NCI-H1092 (cell line): ENCODE measurements at places on chromosomes 12 and 14.

GRCh38 chr12:5442251-5443006 is 10.5 kb downstream of the NTF3 start:
- DNase-seq = peak; percentile 30

- no peak for DNase-seq
These were observed 6.3 kb upstream of the EVL start for GRCh38 chr14:100058777-100059437.

GRCh38 chr14:78319887-78320635 is 149.9 kb downstream of the NRXN3 start:
- peak; percentile 92 for DNase-seq

GRCh38 chr12:46208370-46208769 is 60.5 kb downstream of the SLC38A1 start:
- DNase-seq = no peak

- peak; percentile 37 for DNase-seq
These were observed 24.7 kb upstream of the HDAC7 start for GRCh38 chr12:47844264-47845019.

DNA sequence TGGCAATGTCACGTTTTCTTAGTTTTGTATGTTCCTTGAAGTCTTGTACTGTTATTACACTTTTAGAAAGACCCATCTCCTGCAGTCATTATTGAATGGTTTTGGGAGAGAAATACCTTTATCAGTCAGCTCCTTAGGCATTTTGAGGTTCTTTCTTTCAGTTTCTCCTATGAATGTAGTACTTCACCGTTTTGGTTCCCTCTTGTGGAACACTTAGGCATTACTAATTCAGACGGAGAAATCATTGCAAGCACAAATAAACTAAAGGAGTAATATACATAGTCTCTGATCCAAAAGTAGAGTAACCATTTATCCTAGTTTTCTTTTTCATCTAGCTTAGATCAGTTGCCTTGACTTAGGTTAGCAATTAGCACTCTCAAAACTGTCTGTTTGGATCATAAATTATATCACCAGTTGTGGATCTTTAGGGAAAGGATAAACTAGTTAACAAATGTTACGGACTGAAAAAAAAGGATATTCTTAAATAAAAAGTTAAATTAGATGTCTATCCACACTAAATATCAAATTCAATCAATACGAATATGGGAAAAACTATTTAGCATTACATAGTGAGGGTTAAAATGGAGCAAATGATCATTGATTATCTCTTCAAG is 1538.3 kb upstream of the SEL1L start:
- DNase-seq = no peak

- no peak for DNase-seq
These were observed 1.3 kb upstream of the CORO1C start for GRCh38 chr12:108732489-108733229.

DNA sequence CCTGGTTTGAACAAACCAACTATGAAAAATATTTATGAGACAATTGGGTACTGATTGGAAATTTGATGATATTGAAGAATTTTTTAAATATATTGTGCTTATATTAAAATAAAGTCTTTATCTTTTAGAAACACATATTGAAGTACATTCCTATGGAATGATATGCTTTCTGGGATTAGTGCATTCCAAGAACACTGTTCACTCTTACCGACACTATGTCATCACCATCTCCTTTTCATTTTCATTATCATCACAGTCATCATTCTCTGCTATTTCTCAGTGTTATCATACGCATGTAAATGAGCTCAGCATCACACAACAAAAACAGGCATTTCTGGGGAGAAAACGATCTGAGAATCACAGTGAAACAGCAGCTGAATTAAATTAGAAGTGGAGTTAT is 513.3 kb upstream of the CCDC196 start:
- no peak for DNase-seq

DNA sequence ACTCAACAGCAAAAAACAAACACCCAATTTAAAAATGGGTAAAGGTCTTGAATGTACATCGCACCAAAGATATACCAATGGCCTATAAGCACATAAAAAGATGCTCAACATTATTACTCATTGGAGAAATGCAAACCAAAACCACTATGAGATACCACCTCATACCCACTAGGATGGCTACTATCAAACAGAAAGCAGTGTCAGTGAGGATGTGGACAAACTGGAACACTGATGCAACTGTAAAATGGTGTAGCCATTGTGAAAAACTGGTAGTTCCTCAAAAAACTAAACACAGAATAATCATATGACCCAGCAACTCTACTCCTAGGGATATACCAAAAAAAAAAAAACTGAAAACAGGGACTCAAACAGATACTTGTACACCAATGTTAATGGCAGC is 49.3 kb downstream of the CDK17 start:
- no peak for DNase-seq
